CD4-positive, alpha-beta T cell treated with Interferon gamma for 1 hour (primary cell): ENCODE measurements at places on chromosomes 7 and 10.

DNA sequence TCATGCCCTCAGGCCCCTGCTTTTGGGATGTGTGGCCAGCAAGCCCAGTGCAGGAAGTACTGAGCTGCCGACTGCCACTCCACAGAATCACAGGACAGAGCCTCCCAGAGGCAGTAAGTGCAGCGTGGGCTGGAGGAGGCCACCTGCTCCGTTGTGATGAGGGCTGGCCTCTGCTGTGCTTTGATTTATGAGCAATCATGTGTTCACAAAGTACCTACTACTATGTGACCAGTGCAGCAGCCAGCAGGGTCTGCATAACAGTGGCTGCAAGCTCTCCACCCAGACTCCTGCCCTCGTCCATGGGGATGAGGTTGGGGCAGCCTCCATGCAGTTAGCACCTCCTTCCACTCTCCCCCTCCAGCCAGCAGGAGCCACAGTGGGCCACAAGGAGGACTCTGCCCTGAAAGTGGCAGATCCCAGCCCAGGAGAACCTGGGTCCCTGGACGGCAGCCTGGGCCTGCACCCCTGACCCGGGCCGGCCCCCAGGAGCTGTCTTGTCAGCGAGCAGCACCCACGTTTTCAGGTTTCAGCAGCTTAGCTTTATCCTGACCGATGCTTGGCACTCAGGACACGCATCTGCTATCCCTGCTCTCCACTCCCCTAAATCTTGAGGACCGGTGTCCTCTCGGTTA is 37.7 kb upstream of the INSIG1 start:
- no peak for DNase-seq

DNA sequence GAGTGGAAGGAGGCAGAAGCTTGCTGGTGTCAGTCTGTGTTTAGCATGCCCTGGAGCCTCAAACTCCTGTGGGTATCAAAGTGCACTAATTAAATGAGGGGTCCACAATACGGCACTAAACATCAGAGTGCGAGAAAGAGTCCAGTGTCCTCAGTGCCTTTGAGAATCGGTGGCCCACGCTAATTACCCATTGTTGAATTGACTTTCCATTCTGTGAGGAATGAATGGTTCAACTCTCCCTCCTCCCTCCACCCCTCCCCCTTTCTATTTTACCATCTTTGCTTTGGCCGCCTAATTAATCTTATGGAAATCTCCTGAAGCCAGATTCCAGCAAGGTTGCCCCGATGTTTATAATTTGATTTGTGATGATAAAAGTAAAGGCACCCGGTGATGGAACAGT is 217.8 kb downstream of the TFEC start:
- DNase-seq = no peak

- DNase-seq = peak; percentile 25
Observed at GRCh38 chr10:93080350-93081046, 6.8 kb downstream of the CYP26A1 start.

- no peak for DNase-seq
Observed at GRCh38 chr7:46554688-46555422, 633.8 kb upstream of the IGFBP3 start.

GRCh38 chr10:32982911-32983909 is 25.2 kb upstream of the ITGB1 start:
- DNase-seq = peak; percentile 9

- no peak for DNase-seq
Observed at GRCh38 chr7:139068544-139069399, 32.9 kb upstream of the ZC3HAV1L start.

DNA sequence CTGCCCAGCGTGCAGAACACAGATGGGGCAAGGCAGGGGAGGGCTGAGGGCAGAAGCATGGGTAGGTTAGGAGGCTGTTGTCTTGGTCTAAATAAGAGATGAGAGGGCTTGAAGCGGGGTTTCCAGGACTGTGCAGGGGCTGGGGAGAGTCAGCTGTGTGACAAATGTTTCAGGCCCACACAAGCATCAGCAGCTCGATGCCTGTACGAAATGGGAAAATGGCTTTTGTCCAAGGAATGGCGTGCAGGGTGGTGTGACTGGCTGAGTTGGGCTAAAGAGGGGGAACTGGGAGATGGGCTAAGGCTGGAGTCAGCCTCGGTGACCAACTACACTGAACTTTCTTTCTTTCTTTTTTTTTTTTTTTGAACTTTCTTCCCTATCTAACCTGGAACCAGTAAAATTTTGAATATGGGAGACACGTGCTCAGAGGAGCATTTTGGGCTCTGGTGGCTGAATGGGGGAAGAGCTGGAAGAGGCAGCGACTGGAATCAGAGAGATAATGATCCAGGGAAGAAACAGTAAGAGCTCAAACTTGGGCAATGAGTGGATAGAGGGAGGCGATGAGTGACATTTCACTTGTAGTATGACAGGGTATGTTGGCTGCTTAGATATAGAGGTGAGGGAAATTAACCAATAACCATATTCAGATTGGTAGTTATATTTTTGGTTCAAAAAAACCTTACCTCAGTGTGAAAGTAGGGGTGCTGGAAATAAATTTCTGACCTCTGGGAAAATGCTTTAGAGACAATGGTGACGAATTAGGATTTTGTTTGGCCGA is 10.2 kb upstream of the EPHA1 start:
- DNase-seq = no peak

GRCh38 chr10:122286867-122287266 is 15.8 kb downstream of the BTBD16 start:
- DNase-seq = no peak

DNA sequence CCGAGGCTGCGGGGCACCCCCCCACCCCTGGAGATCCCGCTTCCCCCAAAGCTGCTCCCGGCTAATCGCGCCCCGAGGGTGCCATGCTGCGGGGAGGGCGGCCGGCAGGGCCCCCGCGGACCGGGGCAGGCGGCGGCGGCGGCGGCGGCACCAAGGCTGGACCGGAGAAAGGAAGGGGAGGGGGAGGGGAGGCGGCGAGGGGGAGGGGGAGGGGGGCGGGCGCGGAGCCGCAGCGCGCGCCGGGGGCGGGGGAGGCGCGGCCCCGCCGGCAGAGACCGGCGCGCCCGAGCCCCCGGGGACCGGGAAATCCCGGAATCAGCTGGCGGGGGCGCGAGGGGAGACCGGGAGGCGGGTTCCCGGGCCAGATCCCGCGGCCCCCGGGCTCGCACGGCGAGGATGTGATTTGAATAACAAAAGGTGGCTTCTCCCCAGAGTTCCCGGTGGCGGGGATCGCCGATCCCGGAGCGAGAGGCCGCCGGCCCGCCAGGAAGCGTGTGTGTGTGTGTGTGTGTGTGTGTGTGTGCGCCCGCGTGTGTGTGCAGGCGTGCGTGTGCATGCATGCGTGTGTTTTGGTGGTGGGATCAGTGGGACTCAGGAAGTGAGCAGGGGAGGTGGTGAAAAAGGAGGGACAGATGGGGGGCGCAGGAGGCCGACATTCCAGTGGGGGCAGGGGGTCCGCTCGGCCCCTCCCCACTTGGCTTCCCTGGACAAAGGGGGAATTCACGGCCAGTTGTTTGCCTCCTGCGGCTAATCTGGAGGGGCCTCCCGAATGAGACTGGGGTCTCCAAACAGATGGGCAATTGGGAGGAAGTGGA is 99.5 kb downstream of the HIP1 start:
- DNase-seq = peak; percentile 14

DNA sequence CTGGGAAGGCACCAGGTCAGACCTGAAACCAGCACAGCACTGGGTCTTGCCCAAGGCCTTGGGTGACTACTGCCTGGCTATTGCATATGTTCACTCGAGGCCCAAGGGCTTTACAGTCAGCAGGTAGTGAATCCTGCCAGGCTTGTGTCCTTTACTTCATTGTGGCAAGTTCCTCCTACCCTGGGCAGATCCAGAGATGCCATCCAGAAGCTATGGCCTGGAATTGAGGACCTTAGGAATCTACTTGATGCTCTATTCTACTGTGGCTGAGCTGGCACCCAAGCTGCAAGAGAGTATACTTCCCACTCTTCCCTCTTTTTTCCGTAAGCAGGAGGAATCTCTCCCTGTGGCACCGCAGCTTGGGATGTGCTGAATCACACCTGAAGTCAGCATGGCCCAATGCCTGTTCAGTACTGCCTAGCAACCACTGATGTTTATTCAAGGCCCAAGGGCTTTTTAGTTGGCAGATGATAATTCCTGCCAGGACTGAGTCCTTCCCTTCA is 246.7 kb upstream of the CTBP2 start:
- no peak for DNase-seq

- DNase-seq = no peak
Observed at GRCh38 chr7:158296798-158297104, 290.9 kb downstream of the PTPRN2 start.

DNA sequence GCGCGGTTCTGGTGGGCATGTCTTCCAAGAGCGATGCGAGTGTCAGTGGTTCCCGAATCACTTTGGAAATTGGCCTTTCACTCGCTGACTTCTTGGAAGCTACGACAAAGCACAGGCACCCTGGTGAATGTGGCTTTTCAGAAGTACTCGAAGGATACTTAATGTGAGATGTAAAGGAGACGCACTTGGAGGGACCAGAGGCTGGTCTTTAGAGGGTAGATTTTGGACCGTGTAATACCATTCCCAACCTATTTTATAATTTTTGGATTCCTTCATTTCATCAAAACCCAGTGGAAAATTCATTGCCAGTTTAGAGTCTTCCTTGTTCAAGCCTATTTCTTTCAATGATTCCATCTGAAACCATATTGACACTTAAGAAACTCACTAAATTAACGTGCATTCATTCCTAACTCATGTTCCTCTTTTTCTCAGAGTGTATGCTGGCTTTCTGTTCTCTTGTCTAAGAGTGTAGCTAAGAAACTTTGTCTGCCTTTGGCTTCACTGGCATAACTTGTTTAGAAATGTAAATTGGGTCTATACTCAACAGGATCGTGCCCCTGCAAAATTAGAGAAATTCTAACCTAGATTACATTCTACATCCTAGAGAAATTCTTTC is 645 bp upstream of the COPG2 start:
- no peak for DNase-seq

GRCh38 chr7:131385039-131385605 is 57.4 kb downstream of the MKLN1 start:
- DNase-seq = no peak

- DNase-seq = no peak
Observed at GRCh38 chr7:106524690-106525059, 136.3 kb downstream of the CCDC71L start.

DNA sequence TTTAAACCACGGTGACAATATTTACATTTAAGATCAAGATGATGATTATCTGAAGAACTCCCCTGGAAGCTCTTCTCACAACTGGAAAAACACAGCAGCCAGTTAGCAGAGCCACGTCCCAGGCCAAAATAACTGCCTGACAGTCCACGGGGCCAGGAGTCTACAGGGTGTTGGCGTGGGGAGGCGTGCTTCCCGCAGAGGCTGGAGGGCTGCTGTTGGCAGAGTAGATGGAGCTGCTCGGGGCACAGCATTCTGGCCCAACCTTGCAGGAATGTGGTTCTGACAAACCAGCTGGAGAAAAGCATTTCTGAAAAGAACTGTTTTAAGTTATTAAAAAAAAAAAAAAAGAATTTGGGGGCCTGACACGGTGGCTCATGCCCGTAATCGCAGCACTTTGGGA is 177.9 kb downstream of the EBF3 start:
- DNase-seq = no peak

DNA sequence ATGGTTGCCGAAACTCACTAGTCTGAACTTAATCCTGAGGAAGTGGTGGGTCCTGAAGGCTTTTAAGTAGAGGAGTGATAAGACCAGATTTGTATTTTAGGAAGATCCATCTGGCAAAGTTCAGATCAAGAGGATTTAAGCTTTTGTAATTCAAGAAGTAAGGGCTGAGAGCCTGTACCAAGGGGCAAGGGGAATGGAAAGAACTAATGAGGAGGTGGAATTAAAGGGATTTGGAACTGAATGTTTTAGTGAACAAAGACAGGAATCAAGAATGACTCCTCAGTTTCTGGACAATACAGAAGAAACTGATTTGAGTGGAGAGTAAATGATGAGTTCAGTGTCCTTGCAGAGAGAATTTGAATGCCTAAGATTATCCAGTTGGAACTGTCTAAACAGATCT is 249.0 kb downstream of the C7orf25 start:
- no peak for DNase-seq

DNA sequence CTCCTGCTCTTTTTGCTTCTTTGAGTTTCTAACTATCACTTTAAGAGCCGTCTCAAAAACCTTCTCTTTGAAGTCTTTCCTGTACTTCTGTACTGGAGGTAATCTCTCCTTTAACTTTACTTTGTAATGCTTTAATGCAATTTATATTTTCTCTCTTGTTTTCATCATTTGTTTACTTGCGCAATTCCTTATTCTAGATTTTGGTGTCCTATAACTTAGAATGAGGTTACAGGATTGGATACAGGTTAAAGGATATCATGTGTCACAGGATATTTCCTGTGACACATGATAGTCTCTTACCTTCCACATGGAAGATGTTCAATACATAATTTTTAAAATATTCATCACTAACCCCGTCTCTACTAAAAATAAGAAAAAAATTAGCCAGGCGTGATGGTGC is 42.4 kb upstream of the CPN1 start:
- no peak for DNase-seq

DNA sequence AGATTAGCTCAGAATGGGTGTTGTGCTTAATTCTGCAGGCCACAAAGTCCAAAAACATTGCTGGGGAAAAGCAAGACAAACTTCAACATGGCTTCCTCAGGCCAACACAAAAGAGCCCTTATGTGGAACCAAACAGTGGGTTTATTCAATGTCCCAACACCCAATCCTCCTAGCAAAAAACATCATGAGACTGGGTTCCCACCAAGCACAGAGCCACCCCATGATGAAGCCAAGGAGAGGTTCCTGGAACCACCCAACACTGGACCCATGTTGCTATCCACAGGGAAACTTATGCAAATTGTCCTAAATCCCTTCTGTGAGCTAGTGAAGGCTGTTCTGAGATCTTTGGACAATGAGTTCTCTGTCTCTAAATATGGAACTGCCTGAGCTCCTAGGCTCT is 24.0 kb downstream of the SLC25A13 start:
- DNase-seq = no peak

DNA sequence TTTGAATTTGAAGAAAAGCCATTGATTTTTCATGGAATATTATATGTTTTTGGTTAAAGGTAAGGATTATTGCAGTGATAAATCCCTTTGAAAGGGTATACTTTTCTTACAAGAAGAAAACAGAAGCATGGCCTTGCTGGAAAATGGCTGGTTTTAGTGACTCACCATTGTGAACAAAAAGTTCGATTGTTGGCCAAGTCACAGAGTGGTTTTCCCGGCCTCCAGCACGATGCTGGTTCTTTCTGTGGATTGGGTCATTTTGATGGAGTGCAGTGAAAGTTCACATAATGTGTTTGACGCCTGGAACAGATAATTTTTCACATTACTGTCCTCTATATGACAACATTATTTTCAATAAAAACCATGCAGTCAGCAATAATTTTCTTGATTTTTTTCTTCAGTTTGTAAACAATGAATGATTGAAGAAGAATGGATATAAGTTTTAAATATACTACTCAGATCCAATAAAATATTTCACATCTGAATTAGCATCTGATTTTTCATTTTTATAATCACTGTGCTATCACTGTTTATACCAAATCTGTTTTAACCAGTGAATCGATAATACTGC is 60.9 kb downstream of the RBM20 start:
- no peak for DNase-seq

- DNase-seq = no peak
Observed at GRCh38 chr10:47051741-47052238, 140.6 kb downstream of the PTPN20 start.

- no peak for DNase-seq
Observed at GRCh38 chr7:135925210-135925609, 51.9 kb downstream of the MTPN start.

GRCh38 chr10:98249134-98249533 is 18.9 kb downstream of the LOXL4 start:
- no peak for DNase-seq
